ENCODE measurements at places on chromosomes 5 and 9.

DNA sequence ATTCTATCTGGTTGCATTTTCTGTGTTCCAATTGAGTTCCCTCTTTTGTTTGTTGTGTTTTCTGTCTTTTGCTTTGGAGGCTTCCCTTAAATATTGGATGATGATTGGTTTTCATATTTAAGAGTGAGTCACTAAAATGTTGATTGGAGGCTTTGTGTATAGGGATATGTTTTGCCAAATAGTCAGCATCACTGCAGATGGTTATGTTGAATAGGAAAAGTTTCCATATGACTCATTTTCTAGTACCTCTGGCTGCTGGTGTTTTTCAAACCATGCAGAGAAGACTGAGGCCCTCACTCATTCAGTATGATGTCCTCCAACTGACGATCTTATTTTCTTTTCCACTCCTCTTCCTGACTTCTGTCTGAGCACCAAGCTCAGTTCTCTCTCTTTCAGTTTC, 1290.0 kb downstream of the EFNA5 start:
- DNase-seq, result no peak

DNA sequence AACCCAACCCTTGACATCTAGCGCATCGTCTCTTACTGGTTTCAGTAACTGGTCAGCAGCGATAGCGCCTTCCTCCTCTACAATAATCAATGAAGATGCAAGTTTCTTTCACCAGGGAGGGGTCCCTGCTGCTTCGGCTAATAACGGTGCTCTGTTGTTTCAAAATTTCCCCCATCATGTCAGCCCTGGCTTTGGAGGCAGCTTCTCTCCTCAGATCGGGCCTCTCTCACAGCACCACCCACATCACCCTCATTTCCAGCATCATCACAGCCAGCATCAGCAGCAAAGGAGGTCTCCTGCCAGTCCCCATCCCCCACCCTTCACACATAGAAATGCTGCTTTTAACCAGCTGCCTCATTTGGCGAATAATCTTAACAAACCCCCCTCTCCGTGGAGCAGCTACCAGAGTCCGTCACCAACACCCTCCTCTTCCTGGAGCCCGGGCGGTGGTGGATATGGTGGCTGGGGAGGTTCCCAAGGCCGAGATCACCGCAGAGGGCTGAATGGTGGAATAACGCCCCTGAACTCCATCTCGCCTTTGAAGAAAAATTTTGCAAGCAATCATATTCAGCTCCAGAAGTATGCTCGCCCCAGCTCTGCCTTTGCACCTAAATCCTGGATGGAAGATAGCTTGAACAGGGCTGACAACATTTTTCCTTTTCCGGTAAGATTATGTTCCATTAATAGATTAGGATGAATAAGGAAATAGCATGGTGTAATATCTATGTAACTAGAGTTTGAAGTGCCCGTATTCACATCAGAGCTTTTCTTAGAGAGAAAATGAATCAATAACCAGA, 2.2 kb downstream of the CPEB4 start:
- no peak for DNase-seq

DNA sequence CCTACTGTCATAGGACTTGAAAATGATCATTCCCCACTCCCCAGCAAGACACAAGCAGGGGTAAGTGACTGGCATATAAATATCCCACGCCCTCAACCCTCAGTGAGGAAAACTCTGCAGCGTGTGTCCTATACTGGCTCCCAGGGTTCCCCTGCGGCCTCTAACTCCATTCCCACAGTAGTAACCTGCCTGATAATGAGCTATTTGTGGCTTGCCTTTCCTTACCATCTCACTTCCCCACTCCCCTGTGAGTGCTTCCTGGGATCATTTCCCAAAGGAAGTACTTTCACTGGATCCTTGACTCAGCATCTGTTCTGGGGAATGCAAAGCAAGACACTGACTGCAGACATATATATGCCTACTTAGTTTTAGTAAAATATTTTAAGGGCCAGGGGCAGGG, 14.3 kb downstream of the CDC14B start:
- no peak for DNase-seq

GRCh38 chr5:88093765-88094164, 174.9 kb downstream of the TMEM161B start:
- DNase-seq, result no peak

- DNase-seq, result no peak
Measured at GRCh38 chr9:86713970-86714369, 233.3 kb downstream of the GAS1 start.

DNA sequence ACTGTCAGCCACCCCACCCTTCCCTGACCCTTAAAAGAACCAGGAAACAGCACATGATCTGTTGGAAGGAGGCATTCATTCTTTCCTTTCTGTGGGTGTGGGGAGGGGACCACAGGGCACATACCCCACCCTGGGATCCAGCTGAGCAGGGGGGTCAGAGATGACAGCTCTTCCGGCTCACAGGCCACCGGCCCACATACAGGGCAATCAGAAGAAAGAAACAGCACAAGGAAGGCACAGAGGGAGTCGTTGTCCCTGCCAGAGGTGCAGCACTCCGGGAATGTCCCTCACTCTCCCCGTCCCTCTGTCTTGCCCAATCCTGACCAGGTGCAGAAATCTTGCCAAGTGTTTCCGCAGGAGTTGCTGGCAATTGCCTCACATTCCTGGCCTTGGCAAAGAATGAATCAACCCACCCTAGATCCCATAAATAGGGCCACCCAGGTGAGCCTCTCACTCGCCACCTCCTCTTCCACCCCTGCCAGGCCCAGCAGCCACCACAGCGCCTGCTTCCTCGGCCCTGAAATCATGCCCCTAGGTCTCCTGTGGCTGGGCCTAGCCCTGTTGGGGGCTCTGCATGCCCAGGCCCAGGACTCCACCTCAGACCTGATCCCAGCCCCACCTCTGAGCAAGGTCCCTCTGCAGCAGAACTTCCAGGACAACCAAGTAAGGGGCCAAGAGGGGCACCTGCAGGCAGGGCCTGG, at the start of gene LCN2:
Gene LCN2, plus strand, starts transcription at position 453 of the 701 bp plus-strand sequence. Its CDS starts 73 bp downstream, at position 526.
- peak; percentile 8 for DNase-seq

- no peak for DNase-seq
Measured at GRCh38 chr5:9951865-9952516, 297.7 kb downstream of the ATPSCKMT start.

DNA sequence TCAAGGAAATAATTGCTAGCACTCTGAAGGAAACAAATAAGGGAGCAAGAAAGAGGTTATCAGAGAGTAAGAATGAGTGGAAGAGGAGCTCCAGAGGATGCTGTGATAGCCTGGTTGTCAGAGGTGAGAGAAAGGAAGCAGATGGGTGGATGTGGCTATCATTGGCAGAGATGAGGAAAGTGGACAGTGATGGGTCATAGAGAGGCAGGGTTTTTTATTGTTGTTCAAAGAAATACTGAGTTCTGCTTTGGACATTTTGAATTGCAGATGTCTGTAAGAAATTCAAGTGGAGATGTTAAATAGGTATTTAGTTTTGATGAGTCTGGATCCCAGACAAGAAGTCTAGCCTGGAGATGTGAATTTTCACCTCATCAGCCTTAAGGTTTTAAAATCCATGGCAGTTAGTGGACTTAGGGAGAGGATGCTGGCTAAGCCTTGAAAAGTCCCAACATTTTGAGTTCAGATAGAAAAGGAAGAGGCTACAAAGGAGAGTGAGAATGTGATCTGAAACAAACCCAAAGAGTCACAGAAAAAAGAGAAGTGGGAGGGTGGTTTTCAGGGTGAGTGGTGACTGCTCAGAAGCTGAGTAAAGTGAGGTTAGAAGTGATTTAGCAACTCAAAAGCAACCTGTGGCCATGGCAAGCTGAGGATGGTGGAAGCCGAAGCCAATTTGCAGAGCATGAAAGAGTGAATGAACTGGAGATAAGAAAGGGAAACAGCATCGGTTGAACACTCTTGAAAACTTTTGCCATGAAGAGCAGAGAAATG, 50.4 kb downstream of the PPIC start:
- DNase-seq, result no peak

GRCh38 chr5:55278778-55279177, 28.7 kb downstream of the DHX29 start:
- no peak for DNase-seq

DNA sequence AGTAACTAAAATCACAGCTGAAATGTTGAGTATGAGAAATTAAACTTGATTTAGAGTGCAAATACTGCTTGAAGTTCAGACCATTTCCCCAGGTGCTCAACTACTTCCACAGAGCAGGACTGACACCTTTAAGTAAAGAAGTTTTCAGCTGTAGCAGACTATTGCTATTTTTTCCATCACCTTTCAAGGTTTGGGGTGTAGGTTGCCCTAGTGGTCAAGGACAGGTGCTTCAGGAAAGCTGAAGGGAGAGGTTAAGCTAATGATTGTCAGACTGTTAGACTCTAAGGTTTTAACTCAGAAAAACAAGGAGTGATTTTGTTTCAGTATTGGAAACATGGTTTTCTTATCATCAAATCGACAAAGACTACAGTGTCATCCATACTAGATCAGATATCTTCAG, 162.1 kb downstream of the CCDC192 start:
- no peak for DNase-seq

DNA sequence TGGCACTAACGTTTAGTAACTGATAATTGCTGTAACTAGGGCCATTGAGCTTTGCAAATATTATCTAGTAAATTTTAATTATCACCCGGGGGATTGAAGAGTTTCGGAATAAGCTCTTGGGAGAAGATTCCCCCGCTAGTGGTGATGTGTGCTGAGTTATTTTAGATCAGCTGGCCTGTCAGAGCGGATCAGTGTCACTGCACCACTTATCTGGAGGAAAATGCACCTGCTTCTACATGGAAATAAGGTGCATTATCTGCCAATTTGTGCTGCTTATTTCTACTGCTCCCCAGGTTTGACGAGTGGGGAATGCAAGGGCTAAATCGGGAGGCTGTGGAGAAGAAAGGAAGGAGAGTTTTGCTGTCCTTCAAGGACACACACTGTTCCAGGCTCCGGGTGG, 518.6 kb downstream of the TLE4 start:
- DNase-seq, result no peak

DNA sequence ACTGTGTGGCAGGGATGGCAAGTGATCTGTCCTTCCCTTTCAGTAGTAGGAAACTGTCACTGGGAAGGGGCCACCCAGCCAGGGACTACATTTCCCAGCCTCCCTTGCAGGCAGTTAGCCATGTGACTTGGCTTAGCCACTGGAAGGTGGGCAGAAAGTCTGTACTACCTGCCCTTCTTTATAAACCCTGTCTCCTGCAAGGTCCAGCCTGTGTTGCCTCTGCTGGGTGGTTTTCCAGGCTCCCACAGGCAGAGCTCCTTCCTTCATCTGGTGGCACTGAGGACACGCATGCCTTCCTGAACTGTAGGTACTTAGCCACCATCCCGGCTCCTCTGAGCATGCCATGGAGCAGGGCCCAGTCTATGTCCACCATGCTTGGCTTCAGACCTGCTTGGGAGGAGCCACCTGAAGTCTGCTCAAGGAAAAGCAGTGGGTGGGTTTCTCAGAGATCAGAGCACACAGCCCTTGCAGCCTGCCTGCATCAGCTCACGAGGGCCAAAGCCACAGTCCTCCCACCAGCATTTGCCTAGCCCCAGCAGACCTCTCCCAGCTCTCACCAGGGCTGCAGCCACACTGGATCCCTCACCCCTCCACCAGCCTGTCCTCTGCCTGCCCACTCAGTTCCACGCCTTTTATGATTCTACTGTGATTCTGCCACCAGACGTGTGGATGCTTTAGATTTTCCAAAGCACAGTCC, 16.7 kb upstream of the SLC25A51 start:
- no peak for DNase-seq

DNA sequence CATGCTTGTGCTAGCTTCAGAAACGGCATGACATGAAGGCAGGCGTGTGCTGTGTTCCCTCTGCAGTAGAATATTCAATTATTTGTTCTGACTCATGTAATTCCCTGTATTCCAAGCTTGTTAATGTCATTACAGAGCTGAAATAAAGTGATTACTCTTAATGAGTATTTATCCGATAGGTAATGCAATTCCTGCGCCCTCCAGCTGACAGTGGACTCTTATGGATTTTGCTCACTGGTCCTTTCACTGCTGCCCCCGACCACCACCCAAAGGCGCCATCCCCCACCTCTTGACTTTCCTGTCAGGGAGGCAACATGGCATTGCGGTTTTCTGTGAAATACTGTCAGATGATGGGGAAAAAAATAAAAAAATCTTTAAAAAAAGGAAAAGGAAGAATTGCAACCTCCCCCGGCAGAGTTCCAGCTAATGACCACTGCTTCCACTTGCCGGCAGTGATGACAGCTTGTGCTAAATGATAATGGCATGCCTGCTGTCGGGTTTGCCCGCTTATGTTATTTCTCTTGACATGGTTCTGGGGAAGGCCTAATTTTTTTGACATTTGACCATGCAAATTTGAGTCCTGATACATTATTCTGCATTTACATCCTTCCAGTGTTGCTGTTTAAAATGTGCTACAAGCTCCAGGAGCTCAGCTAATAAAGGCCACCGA, 335.3 kb upstream of the ADAMTS16 start:
- DNase-seq, result no peak

GRCh38 chr9:131918481-131918880, 161.2 kb downstream of the MED27 start:
- DNase-seq, result no peak

DNA sequence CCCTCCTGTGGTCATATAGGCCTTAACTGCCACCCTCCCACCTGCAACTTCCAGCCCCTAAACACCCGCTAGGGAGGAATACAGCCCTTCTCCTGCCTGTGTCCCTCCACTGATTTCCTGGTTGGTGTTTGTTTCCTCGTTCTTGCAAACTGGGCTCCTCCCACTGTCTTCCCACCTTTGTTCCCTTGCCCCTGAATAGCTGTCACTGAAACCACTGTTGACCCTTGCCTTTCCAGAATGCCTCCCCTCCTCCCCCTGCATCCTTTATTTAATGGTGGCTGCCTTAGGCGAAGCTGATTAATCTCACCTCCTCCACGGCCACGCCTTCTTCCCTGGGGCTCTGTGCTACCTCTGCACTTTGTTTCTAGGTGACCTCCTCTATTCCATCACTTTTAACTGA, 626.7 kb downstream of the BNC2 start:
- DNase-seq, result no peak

GRCh38 chr9:134192311-134192950, 28.1 kb upstream of the RNU6ATAC start:
- DNase-seq, result no peak

DNA sequence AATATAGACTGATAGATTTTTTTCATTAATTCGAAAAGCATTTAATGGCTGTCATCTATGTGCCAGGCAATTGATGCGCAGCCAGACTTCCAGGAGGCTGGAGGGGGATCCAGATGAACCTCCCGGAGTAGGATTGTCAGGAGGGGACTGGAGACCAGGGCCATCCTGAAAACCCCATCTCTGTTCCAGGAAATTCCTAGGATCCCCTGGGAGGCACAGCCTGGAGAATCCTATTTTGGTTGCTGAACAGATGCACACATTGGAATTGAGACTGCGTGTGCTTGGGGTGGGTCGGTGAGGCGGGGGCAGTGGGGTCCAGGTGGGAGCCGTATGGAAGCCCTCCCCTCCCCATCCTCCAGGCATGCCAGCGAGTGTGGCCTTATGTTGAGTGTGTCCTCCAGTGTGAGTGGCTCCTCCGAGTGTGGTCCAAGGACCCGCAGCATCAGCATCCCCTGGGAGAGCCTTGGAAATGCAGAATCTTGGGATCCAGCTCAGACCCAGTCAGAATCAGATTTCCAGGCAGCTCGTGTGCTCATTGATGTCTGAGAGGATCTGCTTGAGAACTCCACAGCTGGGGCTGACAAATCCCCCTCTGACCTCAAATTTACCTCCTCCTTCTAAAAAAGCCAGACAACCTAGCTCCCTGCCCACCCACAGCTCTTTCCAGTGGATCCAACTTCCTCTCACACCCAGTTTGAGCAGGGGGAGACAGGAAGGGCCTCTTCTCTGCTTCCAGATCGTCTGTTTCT, 38.7 kb downstream of the ROPN1L start:
- no peak for DNase-seq

Data from GM12892 (cell line).